Fibroblast of lung (primary cell): ENCODE measurements at places on chromosomes 5 and 9. TPM values are rescaled to one million over a fixed set of nuclear protein-coding genes. Genes with fewer than 3 reads are reported as not detected.

Gene FCHO2
- 19.2 and 19.5 TPM in 2 replicates for total RNA-seq

Gene TLX3
- not detected in 2 replicates for total RNA-seq

Gene PCDHGC5
- 1.3 and 2.6 TPM in 2 replicates for total RNA-seq

Gene ROR2
- total RNA-seq: 27.9 and 39.5 TPM in 2 replicates

Gene GPR150
- total RNA-seq: under 0.01 and 0.33 TPM in 2 replicates

Gene IRX2
- 0.26 and 0.33 TPM in 2 replicates for total RNA-seq

Gene SPOCK1
- total RNA-seq: 11.1 and 30.3 TPM in 2 replicates

Gene FREM1
- under 0.01 TPM in 2 replicates for total RNA-seq

Gene ITGA2
- total RNA-seq: 50.1 and 75.5 TPM in 2 replicates

Gene PRPF4
- 25.1 and 30.3 TPM in 2 replicates for total RNA-seq

Gene PCAT7
- under 0.01 TPM in 2 replicates for total RNA-seq

Gene LHX6
- not detected in 2 replicates for total RNA-seq

Gene ELL2
- 64.2 and 121 TPM in 2 replicates for total RNA-seq

Gene ARID3C
- under 0.01 and 0.17 TPM in 2 replicates for total RNA-seq

Gene C5orf63
- total RNA-seq: 3.6 and 4.0 TPM in 2 replicates

Gene LCN15
- not detected in 2 replicates for total RNA-seq

Gene AMBP
- total RNA-seq: 0.17 and 0.51 TPM in 2 replicates

Gene CBY3
- total RNA-seq: not detected in 2 replicates

Gene SIMC1
- total RNA-seq: 4.4 and 4.6 TPM in 2 replicates

Gene LSM11
- total RNA-seq: 2.1 and 3.1 TPM in 2 replicates

Gene LRRC19
- not detected in 2 replicates for total RNA-seq

Gene UNC13B
- 20.8 and 38.3 TPM in 2 replicates for total RNA-seq

Gene SLC46A2
- total RNA-seq: not detected in 2 replicates

Gene GZMA
- not detected in 2 replicates for total RNA-seq

Gene CLIC3
- total RNA-seq: 1.3 and 3.5 TPM in 2 replicates

Gene FOXD4L3
- under 0.01 TPM in 1 of 2 replicates, not detected in the other for total RNA-seq

Gene ADAMTS19
- 0.33 TPM in 1 of 2 replicates, not detected in the other for total RNA-seq

Gene AJM1
- 1.7 and 1.8 TPM in 2 replicates for total RNA-seq

Gene RGMB
- 38.3 and 81.6 TPM in 2 replicates for total RNA-seq

Gene DNAJA1
- 116 and 134 TPM in 2 replicates for total RNA-seq

Gene IGFBPL1
- total RNA-seq: not detected in 2 replicates

Gene MYOT
- not detected in 2 replicates for total RNA-seq

Gene ENC1
- total RNA-seq: 15.4 and 21.8 TPM in 2 replicates

Gene MVB12B
- 2.3 and 2.6 TPM in 2 replicates for total RNA-seq

Gene ACSL6
- total RNA-seq: 0.26 and 0.33 TPM in 2 replicates

Gene KLHL3
- total RNA-seq: 1.5 and 2.3 TPM in 2 replicates
